Activated CD8-positive, alpha-beta memory T cell treated with anti-CD3 and anti-CD28 coated beads, Interleukin-2, amount 10 ng/mL, durations not matched to agents 7 days and 5 days (primary cell): ENCODE measurements at places on chromosomes 5 and 9. TPM values are rescaled to one million over a fixed set of nuclear protein-coding genes. Genes with fewer than 3 reads are reported as not detected.

DNA sequence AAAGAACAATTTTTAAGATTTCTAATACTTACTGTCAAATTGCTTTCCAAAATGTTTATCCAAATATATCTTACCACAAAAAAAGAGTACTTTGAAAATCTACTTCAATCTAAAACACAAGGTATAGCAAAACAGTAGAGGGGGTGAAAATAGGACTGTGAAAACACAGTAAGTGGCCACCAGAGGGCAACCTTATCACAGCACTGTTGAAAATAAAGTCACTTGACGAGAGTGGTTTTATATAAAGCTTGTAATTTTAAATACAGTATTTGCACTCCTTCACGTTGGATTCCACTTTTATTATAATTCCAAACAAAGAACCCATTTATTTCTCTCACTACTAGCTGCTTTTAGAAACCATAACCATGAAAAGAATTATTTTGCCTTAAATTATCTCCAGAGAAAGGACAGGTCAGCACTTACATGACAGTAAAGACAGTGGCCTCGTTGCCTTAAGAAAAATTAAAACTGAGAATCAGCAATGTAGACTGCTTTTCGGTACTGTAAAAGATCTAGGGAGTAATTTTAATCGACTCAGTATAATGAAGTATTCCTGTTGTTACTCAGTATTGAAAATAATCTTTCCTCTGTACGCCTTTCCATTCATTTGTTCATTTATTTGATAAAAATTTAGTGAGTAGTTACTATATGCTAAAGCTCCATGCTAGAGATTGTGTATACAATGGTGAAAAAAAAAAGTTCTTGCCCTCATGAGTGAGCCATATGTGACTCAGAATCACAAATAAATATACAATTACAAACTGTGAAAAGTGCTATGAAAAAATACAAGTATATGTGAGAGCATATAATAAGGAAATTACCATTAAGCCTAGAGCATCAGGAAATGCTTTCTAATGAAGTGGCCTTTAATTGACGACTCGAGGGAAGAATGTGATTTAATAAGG is 40.0 kb upstream of the CDK5RAP2 start:
- no peak overlapping the region for H3K4me3 ChIP-seq
- no peak overlapping the region for H3K27ac ChIP-seq
- no peaks in the 10 kb centered on the region for H3K36me3 ChIP-seq
- peak; percentile 74 for DNase-seq
- H3K4me1 ChIP-seq: peaks cover 9% of the 10 kb centered on the region

DNA sequence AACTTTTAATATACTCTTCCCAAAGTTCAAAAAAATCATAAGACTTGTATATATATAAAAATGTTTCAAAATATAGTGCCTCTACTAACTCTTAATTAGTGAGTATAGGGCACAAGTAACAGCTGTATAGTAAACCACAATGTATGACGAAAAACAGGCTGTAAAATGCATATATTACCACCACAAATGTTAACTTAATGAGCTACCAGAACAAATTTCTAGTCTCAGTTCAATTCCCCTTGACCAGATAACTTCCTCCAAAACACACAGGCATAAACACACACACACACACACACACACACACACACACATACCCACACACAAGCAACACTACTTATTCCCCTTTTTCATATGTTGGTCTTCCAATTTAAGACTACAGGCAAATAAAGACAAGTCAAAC is 78.8 kb downstream of the FBXL17 start:
- no peak for DNase-seq
- no peaks in the 10 kb centered on the region for H3K4me1 ChIP-seq
- no peaks in the 10 kb centered on the region for H3K27me3 ChIP-seq
- H3K36me3 ChIP-seq: no peaks in the 10 kb centered on the region
- no peak overlapping the region for H3K4me3 ChIP-seq

Gene CDH9
- total RNA-seq: not detected

Gene CDX1
- total RNA-seq: not detected

Gene SKP2
- 43.5 TPM for total RNA-seq

Gene ARHGEF28
- not detected for total RNA-seq

Gene FBP2
- not detected for total RNA-seq

- H3K27me3 ChIP-seq: peaks cover 15% of the 10 kb centered on the region
- H3K36me3 ChIP-seq: no peaks in the 10 kb centered on the region
- H3K4me1 ChIP-seq: no peaks in the 10 kb centered on the region
- DNase-seq: no peak
- no peak overlapping the region for H3K27ac ChIP-seq
Measured at GRCh38 chr9:130330202-130330862, 64.8 kb downstream of the HMCN2 start.

Gene PCDHB16
- total RNA-seq: not detected

Gene SPINK5
- not detected for total RNA-seq

Gene BRINP1
- total RNA-seq: not detected

GRCh38 chr5:165031371-165031770 is 1526.0 kb downstream of the MAT2B start:
- DNase-seq: no peak
- no peak overlapping the region for H3K27ac ChIP-seq
- no peaks in the 10 kb centered on the region for H3K27me3 ChIP-seq
- no peak overlapping the region for H3K4me3 ChIP-seq

Gene CFAP90
- not detected for total RNA-seq

Gene FRMD3
- 0.33 TPM for total RNA-seq

GRCh38 chr9:75624998-75625397 is 265.5 kb upstream of the PCSK5 start:
- no peaks in the 10 kb centered on the region for H3K27me3 ChIP-seq
- H3K4me1 ChIP-seq: no peaks in the 10 kb centered on the region
- H3K36me3 ChIP-seq: no peaks in the 10 kb centered on the region
- no peak for DNase-seq
- no peak overlapping the region for H3K4me3 ChIP-seq
- no peak overlapping the region for H3K27ac ChIP-seq

Gene PCSK1
- not detected for total RNA-seq

DNA sequence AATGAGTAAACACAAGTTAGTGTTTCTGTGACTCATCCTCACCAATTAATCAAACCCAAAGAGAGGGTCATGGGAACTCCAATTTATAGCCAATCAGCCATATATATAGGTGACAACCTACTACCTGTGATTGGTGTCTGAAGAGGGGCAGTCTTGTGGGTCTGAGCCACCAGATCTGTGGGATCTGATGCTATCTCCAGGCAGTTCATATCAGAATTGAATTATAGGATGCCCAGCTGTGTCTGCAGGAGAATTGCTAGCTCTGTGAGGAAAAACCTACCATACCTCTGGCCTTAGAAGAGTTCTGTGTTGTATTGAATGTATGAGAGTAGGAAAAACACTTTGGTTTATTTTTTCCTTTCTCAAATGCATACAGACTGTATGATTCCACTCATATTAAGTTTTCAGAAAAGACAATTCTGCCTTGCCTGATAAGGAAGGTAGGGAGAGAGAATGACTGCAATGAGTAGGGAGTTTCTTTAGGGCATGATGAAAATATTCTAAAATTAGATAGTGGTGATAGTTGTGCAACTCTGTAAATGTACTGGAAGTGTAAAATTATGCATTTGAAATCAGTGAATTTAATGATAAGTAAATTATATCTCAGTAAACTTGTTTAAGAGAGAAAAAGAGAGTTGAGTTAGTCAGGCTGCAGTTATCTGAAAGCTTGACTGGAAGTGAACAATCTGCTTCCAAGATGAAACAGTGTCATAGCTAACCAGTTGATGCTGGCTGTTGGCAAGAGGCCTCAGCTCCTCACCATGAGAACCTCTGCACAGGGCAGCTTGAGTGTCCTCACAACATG is 274.9 kb downstream of the AUH start:
- H3K27me3 ChIP-seq: no peaks in the 10 kb centered on the region
- peaks cover 46% of the 10 kb centered on the region for H3K4me1 ChIP-seq
- no peak overlapping the region for H3K27ac ChIP-seq
- H3K36me3 ChIP-seq: peaks cover 41% of the 10 kb centered on the region
- H3K4me3 ChIP-seq: no peak overlapping the region

DNA sequence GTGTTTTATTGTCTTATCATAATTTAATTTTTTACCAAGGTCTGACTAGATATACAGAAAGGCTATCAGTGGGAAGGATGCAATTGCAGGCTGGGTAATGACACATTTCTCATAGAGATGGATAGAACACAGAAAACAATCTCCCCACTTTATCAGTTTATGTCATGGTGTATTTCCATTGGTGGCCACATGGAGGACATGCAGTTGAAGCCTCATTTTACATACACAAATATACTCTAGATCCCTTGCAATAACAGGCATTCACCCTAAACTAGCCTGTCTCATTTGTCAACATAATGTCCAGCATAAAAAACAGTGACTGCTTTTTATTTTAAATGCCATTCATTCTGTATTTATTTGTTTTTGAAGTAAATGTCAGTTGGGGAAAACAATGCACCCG is 526.3 kb downstream of the GABRG2 start:
- no peak for DNase-seq
- H3K27me3 ChIP-seq: no peaks in the 10 kb centered on the region
- no peaks in the 10 kb centered on the region for H3K36me3 ChIP-seq
- H3K27ac ChIP-seq: no peak overlapping the region
- no peaks in the 10 kb centered on the region for H3K4me1 ChIP-seq

Gene PRUNE2
- total RNA-seq: 0.40 TPM

DNA sequence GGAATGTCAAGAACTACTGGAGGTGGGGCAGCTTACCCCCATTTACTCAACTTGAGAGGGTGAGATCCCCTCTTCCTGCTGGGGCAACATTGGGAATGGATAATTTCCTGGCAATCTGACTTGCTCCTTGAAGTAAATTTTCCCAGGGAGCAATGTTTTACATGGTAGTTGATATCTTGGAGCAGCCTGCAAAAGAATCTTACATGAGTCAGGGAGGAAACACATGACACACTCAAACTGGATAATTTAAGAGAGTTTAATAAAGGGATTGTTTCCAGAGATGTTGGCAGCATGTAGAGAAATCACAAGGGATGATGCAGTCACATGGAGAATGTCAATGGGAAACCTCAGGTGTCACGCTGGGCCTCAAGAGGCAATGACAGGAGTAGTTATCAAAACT is 212.5 kb downstream of the GAS1 start:
- no peak overlapping the region for H3K4me3 ChIP-seq
- no peaks in the 10 kb centered on the region for H3K36me3 ChIP-seq
- DNase-seq: no peak
- peaks cover 4% of the 10 kb centered on the region for H3K27me3 ChIP-seq

DNA sequence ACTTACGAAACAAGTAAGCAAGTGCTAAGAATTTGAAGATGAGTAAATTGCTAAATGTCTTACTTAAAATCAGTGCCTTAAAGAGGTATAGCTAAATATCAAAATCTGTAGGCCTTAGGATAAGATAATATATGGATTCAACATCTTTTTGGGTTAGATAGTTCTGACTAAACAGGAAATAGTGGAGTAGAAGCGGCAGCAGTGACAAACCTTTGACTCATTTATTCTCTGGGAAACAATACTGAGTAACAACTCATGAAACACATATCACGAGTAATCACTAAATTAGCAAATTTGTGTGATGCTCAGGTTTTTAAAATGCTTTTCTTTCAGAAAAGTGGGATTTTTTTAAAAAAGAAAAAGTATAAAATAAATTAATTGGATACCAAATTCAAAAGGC is 762.1 kb upstream of the TYRP1 start:
- no peak overlapping the region for H3K27ac ChIP-seq
- H3K4me3 ChIP-seq: no peak overlapping the region
- no peaks in the 10 kb centered on the region for H3K4me1 ChIP-seq
- no peak for DNase-seq
- H3K36me3 ChIP-seq: no peaks in the 10 kb centered on the region
- H3K27me3 ChIP-seq: no peaks in the 10 kb centered on the region

DNA sequence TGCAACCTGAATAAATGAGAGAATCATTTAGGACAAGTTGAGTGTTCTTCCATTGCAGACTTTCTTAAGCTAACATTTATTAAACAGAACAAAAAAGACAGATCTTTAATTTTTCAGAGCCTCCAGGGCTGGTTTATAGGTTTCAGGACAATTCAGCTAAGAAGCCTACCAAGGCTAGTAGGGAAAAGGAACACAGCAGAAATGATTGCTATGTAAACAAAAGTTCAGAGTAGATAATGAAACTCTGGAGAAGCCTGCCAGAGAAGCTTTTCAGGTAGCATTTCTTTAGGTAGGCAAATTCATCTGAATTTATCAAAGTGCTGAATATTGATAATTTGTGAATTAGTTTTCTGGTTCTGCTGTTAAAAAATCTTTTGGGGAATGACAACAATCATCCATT is 264.2 kb downstream of the DEPDC1B start:
- H3K27me3 ChIP-seq: no peaks in the 10 kb centered on the region
- no peaks in the 10 kb centered on the region for H3K4me1 ChIP-seq
- DNase-seq: no peak

Gene FOXD4L6
- not detected for total RNA-seq

DNA sequence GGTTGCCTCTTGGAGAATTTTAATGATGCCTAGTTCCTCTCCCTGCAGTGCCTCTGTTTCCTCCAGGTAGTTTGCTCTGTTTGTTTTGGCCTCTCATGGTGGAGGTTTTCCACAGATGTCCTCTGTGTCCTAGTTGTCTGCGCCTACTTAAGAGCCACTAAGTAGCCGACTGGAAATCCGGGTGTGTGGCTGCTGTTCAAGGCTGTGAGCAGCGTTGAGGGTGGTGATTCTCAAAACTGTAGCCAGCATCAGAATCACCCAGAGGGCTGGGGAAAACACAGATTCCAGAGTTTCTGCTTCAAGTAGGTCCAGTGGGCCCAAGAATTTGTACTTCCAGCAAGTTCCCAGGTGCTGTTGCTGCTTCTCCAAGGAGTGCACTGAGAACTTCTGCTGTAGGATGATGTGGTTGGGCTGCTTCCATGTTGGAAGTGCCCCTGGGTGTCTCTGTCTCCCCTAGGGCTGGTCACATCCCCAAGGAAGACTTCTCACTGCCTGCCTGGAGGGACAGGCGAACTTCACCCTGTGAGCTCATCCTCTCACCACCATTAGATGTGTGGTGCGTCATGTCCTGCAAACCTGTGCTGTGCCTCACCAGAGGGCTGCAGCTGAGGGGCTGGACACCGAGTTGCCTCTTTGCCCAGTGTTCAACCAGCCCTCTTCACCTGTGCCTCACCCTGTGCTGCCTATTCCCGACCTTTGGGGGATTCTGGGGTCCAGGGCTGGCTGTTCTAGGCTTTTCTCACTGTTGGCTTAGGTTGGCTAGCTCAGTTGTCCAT is 34.8 kb downstream of the SECISBP2 start:
- H3K4me1 ChIP-seq: peaks cover 39% of the 10 kb centered on the region
- H3K4me3 ChIP-seq: peak overlapping the region; percentile 50
- H3K27me3 ChIP-seq: no peaks in the 10 kb centered on the region
- DNase-seq: no peak
- H3K27ac ChIP-seq: peak overlapping the region; percentile 90
- H3K36me3 ChIP-seq: peaks cover 50% of the 10 kb centered on the region

Gene RELL2
- total RNA-seq: 28.0 TPM

DNA sequence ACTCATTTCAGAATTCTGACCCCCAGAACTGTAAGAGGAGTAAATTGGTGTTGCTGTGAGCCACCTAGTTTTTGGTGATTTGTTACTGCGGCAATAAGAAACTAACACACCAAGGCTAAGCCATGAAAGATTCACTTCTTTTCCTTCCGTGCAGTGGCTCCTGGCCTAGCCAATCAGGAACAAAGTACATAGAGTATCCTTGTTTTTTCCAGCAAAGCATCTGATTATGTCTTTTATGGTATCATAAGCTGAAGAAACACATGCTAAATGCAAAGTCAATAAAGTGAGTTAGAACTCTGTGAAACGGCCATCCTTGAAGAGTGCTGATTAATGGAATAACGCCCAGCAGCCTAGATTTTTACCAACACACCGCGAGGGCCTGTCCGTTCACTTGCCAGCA is 11.4 kb downstream of the RNF130 start:
- H3K4me3 ChIP-seq: no peak overlapping the region
- no peaks in the 10 kb centered on the region for H3K4me1 ChIP-seq

Gene PTGDS
- total RNA-seq: 3.2 TPM

- no peak overlapping the region for H3K27ac ChIP-seq
- no peaks in the 10 kb centered on the region for H3K36me3 ChIP-seq
- no peaks in the 10 kb centered on the region for H3K4me1 ChIP-seq
- H3K4me3 ChIP-seq: no peak overlapping the region
- no peaks in the 10 kb centered on the region for H3K27me3 ChIP-seq
- DNase-seq: no peak
Measured at GRCh38 chr9:116360989-116361388, 207.4 kb downstream of the PAPPA start.
